Activated CD4-positive, alpha-beta T cell treated with anti-CD3 and anti-CD28 coated beads, Interleukin-2, amount 10 ng/mL, durations not matched to agents 7 days and 5 days (primary cell): ENCODE measurements at places on chromosomes 6 and 20. TPM values are rescaled to one million over a fixed set of nuclear protein-coding genes. Genes with fewer than 3 reads are reported as not detected.

Gene PAK5
- total RNA-seq, result not detected

Gene C4A
- 3.0 TPM for total RNA-seq

Gene DLK2
- total RNA-seq, result not detected

Gene SYNDIG1
- not detected for total RNA-seq

Gene PSMA7
- total RNA-seq, result 306 TPM

Gene MYL9
- 0.42 TPM for total RNA-seq

Gene SLPI
- total RNA-seq, result not detected

Gene ZNF335
- 41.2 TPM for total RNA-seq

Gene NINL
- total RNA-seq, result 2.3 TPM

Gene TRIM10
- not detected for total RNA-seq

Gene DDX43
- total RNA-seq, result 1.7 TPM

Gene RWDD1
- total RNA-seq, result 51.6 TPM

Gene GID8
- 35.1 TPM for total RNA-seq

Gene TRIM31
- total RNA-seq, result not detected

Gene RAD21L1
- total RNA-seq, result 0.27 TPM

Gene CST3
- 2.1 TPM for total RNA-seq
